ENCODE measurements at places on chromosomes 1 and 21. TPM values are rescaled to one million over a fixed set of nuclear protein-coding genes. Genes with fewer than 3 reads are reported as not detected.

- no peak for DNase-seq
Observed at GRCh38 chr1:106121728-106122127, 934.7 kb upstream of the PRMT6 start.

Gene AMY1C
- not detected for total RNA-seq

Gene RGS7
- total RNA-seq: not detected

GRCh38 chr21:31133243-31133830 is 95.1 kb upstream of the KRTAP19-8 start:
- DNase-seq: no peak

- no peak for DNase-seq
Observed at GRCh38 chr1:246800356-246800755, 76.1 kb downstream of the SCCPDH start.

GRCh38 chr1:56671542-56671941 is 26.4 kb downstream of the PRKAA2 start:
- no peak for DNase-seq

DNA sequence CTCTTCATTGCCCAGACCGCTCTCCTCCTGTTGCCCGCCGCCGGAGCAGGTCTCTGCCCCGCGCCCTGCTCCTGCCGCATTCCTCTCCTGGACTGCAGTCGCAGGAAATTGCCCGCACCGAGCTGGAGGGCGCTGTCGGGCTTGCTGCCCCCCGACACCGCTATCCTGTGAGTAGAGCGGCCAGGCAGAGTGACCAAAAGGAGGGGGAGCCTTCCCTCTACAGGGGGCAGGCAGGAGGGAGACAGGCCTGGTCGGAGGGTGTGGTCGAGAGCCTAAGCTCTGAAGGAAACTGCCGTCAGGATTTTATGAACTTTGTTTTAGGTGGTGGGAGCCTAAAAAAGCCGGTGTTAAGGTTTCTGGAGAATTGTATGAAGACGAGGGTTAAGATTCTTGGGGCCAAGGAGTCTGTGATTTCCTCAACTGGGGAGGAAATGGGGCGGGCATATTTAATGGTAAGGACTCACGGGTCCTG is 517 bp downstream of the LRIG2 start:
- no peak for DNase-seq

GRCh38 chr1:156123356-156124196 is 9.1 kb downstream of the LMNA start:
- DNase-seq: peak; percentile 99

- no peak for DNase-seq
Observed at GRCh38 chr21:38243732-38244406, 12.9 kb upstream of the KCNJ15 start.

Gene INTS7
- total RNA-seq: 10.8 TPM

DNA sequence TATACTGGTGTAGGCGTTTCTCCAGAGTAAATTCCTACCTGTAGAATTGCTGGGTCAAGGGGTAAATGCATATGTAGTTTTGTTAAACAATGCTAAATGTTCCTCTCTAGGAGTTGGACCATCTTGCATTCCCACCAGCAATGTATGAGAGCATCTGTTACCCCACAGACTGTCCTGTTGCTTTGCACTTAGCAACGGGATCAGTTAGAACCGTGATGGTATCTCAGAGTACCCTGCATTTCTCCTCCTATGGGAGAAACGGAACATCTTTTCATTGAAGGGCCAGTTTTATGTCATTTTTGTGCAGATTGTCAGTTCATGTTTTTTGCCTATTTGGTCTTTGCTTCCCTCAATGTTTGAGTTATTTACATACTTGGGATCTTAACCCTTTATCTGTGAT is 18.0 kb upstream of the RIPPLY3 start:
- no peak for DNase-seq

- no peak for DNase-seq
Observed at GRCh38 chr1:162210196-162210595, 140.7 kb downstream of the NOS1AP start.

Gene KRTAP20-2
- not detected for total RNA-seq

- no peak for DNase-seq
Observed at GRCh38 chr1:54387419-54387818, 18.8 kb downstream of the SSBP3 start.

Gene PGLYRP3
- 28.7 TPM for total RNA-seq

DNA sequence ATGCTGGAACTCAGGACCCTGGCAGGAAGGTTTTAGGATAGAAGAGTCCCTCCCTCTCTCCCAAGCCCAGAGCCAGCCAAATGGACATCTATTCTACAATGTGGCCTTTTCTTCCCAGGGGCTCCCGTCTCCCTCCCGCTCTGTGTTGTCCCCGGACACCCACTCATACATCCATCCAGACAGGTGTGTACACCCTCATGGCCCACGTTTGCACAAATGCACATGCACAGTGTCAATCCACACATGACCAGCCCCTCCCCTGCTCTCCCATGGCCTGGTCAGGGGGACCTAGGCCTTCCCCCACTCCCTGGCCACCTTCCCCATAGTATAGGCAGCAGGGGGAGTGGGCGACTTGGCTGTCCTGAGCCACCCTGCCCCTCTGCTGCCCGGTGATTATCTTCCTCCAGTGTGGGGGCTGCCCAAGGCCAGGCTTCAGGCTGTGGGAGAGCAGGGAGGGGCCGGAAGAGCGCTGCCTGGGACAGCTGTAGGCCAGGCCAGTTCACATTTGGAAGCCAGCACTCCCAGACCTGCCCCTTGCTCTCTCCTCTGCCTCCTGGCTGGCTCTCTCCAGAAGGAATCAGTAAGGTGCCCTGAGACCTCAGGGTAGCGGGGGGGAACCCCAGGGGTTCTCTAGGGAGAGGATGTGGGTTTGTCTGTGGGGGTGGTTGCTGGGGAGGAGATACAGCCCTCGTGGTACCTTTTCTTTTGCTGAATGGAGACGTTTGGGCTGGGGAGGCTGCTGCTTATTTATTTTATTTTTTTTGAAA is 4.1 kb upstream of the PTPN7 start:
- no peak for DNase-seq

- no peak for DNase-seq
Observed at GRCh38 chr21:14271053-14271452, 55.1 kb downstream of the RBM11 start.

DNA sequence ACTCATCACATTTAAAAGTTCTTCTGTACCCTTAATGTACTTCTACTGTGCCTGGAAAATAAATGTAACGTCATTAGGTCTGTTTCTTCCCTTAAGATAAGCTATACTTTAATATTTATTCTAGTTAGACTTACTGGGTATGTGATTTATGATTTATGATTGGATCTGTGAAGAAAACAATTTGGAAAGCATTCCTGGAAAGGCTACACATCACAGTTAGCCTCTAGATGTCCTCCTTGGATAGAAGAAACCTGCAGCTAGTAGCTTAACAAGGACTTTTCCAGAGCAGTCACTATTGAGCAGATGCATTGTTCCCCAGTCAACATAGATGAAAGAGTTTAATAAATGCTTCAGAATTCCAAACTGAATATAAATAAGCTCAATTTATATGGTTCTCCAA is 22.2 kb upstream of the ABL2 start:
- DNase-seq: no peak

- DNase-seq: no peak
Observed at GRCh38 chr1:78370356-78370755, 120.4 kb upstream of the PTGFR start.

GRCh38 chr1:204947338-204947737 is 76.7 kb downstream of the NFASC start:
- DNase-seq: no peak

DNA sequence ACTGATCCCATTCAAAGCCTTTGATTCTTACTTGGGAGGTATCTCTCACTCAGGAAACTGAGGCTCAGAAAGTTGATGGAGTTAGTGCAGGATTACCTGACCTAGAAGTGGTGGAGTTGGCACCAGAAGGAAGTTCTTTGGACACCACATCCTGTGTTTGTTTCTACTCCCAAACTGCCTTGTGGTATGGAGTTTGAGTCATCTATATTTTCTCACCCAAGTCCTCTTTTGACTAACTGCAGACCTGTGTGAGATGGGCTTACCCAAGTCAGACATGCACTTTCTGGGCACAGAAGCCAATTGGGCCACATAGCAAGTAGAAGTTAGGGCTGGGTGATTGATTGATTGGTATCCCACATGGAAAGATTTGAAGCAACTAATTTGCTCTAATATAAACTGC is 36.1 kb downstream of the FGGY start:
- DNase-seq: no peak

Gene KIF21B
- 4.7 TPM for total RNA-seq

Gene NOS1AP
- 2.0 TPM for total RNA-seq

GRCh38 chr21:36945496-36946138 is 20.9 kb downstream of the HLCS start:
- DNase-seq: no peak

All from vagina (tissue), 2 donors.